ENCODE measurements at places on chromosomes 16 and 17. TPM values are rescaled to one million over a fixed set of nuclear protein-coding genes. Genes with fewer than 3 reads are reported as not detected.

The TEKT3 gene
- polyA plus RNA-seq, result not detected

GRCh38 chr16:60199150-60199549 lies 1465.0 kb upstream of the GOT2 start:
- H3K36me3 ChIP-seq, result no peaks in the 10 kb centered on the region
- no peak overlapping the region for H3K27ac ChIP-seq
- no peak overlapping the region for H3K4me3 ChIP-seq
- no peaks in the 10 kb centered on the region for H3K4me1 ChIP-seq
- H3K27me3 ChIP-seq, result no peaks in the 10 kb centered on the region
- no peak for DNase-seq

- H3K27me3 ChIP-seq, result no peaks in the 10 kb centered on the region
- peaks cover 5% of the 10 kb centered on the region for H3K4me1 ChIP-seq
- no peak for DNase-seq
- no peak overlapping the region for H3K4me3 ChIP-seq
- H3K36me3 ChIP-seq, result peaks cover 3% of the 10 kb centered on the region
Observed at GRCh38 chr16:16028311-16028999, 79.0 kb downstream of the ABCC1 start.

DNA sequence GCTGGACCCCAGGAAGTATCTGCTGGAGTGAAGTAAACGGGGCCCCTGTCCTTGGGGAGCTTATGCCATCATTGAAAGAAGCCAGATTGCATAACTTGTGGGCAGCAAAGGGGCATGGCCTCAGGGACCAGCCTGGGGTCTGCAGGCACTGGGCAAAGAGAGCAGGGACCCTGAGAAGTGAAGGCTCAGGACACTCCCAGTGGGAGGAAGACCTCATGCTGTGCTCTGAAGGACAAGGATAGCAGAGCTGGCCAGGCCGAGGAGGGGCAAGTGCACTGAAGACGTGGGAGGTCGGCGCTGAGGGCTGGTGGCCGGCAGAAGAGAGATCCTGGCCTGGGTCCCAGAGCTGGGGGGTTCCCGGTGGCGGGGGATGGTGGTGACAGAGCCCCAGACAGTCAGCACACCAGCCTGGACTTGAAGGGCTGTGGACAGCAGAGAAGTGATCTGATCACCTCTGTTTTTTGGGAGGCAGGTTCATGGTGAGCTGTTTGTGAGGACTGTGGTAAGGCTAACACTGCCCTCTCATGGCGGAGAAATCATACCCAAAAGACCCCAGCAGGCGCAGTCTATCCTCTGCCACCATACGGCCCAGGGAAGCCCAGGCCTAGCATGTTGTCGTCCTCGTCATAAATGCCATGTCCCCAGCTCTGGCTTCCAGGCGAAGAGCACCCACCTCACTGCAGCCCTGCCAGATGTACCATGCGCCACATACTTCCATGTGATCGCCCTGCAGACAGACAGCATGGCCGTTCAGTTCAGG lies 7.1 kb upstream of the CNP start:
- H3K27ac ChIP-seq, result no peak overlapping the region
- H3K36me3 ChIP-seq, result no peaks in the 10 kb centered on the region
- no peak for DNase-seq
- no peak overlapping the region for H3K4me3 ChIP-seq
- no peaks in the 10 kb centered on the region for H3K4me1 ChIP-seq

The NPIPA3 gene
- polyA plus RNA-seq, result 13.0 TPM

DNA sequence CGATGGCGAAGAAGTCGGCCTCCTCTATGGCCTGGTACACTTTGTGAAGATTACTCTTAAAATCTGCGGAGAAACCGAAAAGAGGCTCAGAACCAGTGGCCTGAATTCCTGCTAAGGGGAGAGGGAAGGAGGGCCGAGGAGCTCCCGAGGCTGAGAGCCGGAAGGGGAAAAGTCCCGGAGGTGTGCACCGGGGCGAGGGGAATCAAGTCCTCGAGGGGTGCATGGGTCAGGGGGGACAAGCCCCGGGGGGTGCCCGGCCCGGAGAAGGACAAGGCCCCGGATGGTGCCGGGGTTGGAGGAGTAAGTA lies 495 bp downstream of the PARN start:
- no peaks in the 10 kb centered on the region for H3K4me1 ChIP-seq
- H3K4me3 ChIP-seq, result peak overlapping the region; percentile 84
- H3K27me3 ChIP-seq, result no peaks in the 10 kb centered on the region
- H3K36me3 ChIP-seq, result peaks cover 2% of the 10 kb centered on the region
- peak overlapping the region; percentile 72 for H3K27ac ChIP-seq

The YBX2 gene
- 5.6 TPM for polyA plus RNA-seq

GRCh38 chr17:16820161-16820877 lies 130.3 kb downstream of the CCDC144A start:
- no peaks in the 10 kb centered on the region for H3K27me3 ChIP-seq
- peaks cover 2% of the 10 kb centered on the region for H3K4me1 ChIP-seq
- no peak overlapping the region for H3K27ac ChIP-seq
- H3K36me3 ChIP-seq, result no peaks in the 10 kb centered on the region
- no peak for DNase-seq

- H3K27ac ChIP-seq, result no peak overlapping the region
- no peaks in the 10 kb centered on the region for H3K4me1 ChIP-seq
Observed at GRCh38 chr16:10027553-10027952, 154.7 kb downstream of the GRIN2A start.

GRCh38 chr16:87836844-87837581 lies 32.3 kb downstream of the SLC7A5 start:
- no peaks in the 10 kb centered on the region for H3K4me1 ChIP-seq
- H3K36me3 ChIP-seq, result no peaks in the 10 kb centered on the region
- H3K27me3 ChIP-seq, result no peaks in the 10 kb centered on the region
- H3K4me3 ChIP-seq, result no peak overlapping the region
- no peak for DNase-seq

DNA sequence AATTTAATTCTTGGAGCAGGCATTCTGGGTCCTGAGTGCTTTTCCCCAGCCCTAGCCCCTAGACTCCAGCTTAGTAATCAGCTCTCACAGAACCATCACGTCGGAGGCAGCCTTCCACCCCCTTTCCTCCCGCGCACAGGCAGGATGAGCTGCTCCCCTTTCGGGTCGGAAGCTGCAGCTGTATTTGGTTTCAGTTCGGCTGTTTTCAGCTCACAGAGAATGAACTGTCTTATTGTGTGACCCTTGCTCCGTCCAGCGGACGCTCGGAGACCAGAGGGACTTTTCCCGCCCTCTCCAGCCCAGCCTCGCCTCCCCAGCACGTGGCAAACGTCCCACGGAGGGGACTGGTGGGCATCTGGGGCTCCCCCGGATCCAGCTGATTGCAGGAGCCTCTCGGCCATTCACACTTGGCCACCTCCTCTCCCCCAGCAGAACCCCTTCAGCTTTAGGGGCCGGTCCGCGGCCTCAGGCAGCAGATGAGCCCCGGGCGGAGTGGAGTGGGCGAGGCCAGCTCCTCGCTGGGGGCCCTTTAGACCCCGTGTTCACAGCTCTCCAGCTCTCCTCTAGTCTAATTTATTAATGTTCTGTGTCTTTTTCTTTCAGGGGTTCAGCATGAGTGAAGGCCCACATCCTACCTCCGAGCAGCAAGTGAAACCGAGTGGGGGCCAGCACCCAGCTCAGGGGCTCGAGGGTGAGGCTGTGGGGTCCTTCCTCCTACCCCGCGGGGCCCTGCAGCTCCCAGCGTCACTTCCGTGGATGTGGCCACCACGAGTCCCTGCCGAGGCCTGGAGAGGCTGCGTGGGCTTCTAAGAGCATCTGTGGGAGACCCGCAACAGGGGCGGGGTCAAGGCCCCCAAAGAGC lies 863 bp upstream of the UTS2R start:
- no peak for DNase-seq
- no peaks in the 10 kb centered on the region for H3K27me3 ChIP-seq
- no peak overlapping the region for H3K27ac ChIP-seq
- no peaks in the 10 kb centered on the region for H3K36me3 ChIP-seq
- H3K4me1 ChIP-seq, result no peaks in the 10 kb centered on the region

The MFSD6L gene
- polyA plus RNA-seq, result not detected

GRCh38 chr16:28504707-28505404 lies 1.8 kb downstream of the IL27 start:
- no peaks in the 10 kb centered on the region for H3K27me3 ChIP-seq
- DNase-seq, result no peak
- no peak overlapping the region for H3K27ac ChIP-seq
- no peak overlapping the region for H3K4me3 ChIP-seq
- H3K4me1 ChIP-seq, result no peaks in the 10 kb centered on the region

DNA sequence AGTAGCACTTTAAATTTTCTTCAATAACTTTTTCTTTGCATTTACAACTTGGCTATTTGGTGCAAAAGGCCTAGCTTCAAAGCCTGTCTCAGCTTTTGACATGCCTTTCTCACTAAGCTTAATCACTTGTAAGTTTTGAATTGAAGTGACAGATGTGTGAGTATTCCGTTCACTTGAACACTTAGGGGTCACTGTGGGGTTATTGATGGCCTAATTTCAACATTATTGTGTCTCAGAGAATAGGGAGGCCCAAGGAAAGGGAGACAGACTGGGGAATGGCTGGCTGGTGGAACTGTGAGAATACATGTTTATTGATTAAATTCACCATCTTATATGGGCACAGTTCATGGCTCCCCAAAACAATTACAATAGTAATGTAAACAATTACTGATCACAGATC lies 84.1 kb downstream of the TAOK1 start:
- H3K4me1 ChIP-seq, result no peaks in the 10 kb centered on the region
- no peaks in the 10 kb centered on the region for H3K27me3 ChIP-seq
- no peak overlapping the region for H3K27ac ChIP-seq
- H3K4me3 ChIP-seq, result no peak overlapping the region
- no peaks in the 10 kb centered on the region for H3K36me3 ChIP-seq

- H3K4me1 ChIP-seq, result no peaks in the 10 kb centered on the region
- H3K27ac ChIP-seq, result no peak overlapping the region
Observed at GRCh38 chr16:85724936-85725335, 26.0 kb downstream of the C16orf74 start.

GRCh38 chr17:1684378-1685189 lies at the start of gene PRPF8:
TSS of gene PRPF8 (minus strand) at chr17:1684867. CDS start at chr17:1684571, 296 bp downstream.
- no peaks in the 10 kb centered on the region for H3K27me3 ChIP-seq
- DNase-seq, result peak; percentile 99
- H3K27ac ChIP-seq, result peak within 1 kb of the TSS; percentile 81
- peak within 1 kb of the TSS; percentile 73 for H3K4me3 ChIP-seq
- H3K36me3 ChIP-seq, result peaks cover 6% of the 10 kb centered on the region

The HCRT gene
- polyA plus RNA-seq, result not detected
